ENCODE measurements at places on chromosomes 2 and 18.

DNA sequence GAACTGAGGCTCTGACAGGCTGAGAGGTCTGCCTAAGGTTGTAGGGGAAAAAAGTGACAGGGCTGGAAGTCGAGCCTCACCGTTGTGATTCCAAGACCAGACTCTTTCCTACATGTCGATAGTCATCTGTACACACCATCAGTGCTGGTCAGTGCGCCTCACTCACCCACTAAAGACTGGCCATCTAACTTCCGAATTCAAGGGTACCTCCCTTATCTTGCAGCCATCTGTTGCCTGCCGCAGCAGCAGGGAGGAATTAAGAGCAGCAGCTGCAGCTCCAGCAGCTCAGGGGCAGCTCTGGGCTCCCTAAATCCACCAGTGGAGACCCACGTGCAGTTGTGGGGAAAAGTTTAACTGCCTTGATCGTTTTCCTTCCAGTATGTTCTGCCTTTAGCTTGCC is 32.6 kb upstream of the GPR39 start:
- no peak for DNase-seq

DNA sequence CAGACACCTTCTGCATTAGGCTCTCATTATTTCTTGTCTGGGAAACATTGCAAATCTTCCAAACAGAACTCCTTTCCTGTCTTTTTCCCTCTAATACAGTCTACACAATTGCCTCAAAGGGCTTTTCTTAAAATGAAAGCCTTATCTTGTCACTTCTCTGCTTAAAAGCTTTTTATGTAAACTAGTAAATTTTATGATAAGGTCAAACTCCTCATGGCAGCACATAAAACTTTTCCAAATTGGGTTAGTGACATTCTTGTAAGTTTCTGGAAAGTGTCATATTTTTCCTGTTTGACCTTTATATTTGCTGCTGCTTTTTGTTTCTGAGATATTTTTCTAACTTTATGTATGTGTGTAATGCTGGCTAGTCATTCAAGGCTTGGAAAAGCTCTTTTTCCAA is 261.4 kb upstream of the KLHL14 start:
- DNase-seq: no peak

DNA sequence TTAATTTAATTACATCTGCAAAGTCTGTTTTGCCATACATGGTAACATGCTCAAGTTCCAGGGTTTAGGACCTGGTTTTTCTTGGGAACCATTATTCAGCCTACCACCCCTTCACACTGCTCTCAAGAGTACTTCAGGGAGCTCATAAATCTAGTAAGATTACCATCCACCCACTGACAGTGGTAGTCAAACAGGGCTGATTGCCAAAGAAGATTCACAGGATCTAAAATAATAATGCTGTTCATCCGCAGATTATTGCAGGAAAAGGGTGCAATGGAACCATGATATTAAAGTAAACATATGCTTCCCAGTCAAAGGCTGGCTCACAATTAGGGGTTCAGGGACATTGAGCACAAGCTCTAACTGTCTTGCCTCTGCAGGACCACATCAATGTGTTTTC is 148.0 kb upstream of the CYRIA start:
- no peak for DNase-seq

DNA sequence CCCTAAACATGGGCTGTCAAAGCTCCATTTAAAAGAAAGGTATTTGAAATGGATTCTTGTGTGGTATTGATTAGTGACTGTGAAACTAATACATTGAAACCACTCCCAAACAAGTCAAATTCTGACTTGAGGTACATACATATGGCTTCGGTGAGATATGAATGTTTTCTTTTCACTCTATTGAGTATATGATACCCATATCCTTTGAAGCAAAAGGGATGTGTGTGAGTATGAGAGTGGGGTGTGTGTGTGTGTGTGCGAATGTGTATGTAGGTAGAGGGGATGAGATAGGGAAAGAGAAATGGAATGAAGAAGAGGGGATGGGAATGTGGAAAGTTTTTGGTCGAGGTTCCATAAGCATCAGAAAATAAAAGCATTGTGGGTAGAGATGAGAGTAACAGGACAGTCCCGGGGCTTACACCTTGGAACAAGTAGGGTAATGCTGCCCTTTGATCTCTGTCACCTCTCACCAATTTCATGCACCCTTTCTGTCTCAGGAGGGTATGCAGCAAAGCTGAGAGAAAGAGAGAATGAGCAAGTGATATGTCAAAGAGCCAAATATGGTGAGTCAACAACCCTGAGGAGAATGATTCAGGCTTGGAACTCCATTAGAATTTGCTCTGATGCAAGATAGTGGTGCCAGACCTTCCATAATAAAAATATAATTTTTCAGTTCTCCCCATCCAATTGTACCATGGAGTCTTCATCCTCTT is 64.0 kb upstream of the ZEB2 start:
- DNase-seq: no peak

- no peak for DNase-seq
These were observed 74.8 kb downstream of the CDK15 start for GRCh38 chr2:201880993-201881611.

DNA sequence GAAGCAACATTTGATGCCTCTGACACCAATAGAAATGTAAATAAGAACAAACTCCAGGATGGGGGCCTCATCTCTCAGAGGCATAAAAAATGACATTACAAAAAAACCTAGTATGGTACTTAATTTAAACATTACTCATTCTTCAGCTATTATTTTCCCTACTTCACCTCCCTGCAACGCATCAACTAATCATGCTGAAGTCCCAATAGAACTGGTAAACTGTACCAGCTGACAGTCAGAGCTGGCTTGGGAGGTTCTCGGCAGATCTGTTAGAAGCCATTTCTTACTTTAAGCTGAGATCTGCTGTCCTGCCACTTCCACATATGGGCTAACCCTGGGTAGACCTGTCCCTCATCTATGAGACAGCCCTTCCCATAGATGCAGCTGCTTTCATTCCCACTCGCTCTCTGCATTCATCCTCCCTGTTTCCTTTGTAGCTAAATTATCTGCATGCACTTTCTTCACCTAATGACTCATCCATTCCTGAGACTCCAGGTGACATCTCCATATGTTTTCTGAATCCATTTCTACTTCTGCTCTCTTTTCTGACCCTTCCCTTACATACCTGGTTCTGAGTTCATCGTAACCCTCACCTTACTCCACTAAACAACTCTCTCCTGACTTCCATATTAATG is 108.1 kb downstream of the AOX1 start:
- no peak for DNase-seq

- no peak for DNase-seq
These were observed 174.5 kb upstream of the PKDCC start for GRCh38 chr2:41873102-41874031.

- no peak for DNase-seq
These were observed 15.5 kb downstream of the COLEC11 start for GRCh38 chr2:3610415-3610814.

- peak; percentile 75 for DNase-seq
These were observed 5.5 kb downstream of the SLC11A1 start for GRCh38 chr2:218387369-218388194.

DNA sequence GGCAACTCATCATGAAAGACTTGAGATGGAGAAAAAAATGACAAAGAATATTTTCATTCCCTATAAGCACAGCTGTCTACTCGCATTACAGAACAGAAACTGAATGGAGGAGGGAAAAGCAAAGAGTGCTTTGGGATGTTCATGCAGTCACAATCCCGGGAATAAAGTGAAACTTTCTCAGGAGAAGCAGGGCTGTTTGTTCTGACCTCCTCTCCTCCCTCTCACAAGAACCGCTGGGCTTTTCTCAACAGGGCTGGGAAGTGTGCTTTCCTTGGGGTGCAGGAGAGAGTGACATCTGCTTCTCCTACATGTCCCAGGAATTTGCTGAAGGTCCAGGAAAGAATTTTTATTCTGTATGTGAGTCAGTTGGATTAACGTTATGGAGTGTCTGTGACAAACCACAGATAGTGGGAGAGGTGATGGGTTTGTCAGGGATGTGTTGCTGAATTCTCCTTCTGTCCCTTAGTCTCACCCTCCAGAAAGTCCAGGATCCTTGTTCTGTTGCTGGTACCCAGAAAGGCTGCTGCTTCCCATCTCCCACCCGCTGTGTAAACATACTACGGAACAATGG is 125.6 kb downstream of the HRH4 start:
- DNase-seq: no peak

DNA sequence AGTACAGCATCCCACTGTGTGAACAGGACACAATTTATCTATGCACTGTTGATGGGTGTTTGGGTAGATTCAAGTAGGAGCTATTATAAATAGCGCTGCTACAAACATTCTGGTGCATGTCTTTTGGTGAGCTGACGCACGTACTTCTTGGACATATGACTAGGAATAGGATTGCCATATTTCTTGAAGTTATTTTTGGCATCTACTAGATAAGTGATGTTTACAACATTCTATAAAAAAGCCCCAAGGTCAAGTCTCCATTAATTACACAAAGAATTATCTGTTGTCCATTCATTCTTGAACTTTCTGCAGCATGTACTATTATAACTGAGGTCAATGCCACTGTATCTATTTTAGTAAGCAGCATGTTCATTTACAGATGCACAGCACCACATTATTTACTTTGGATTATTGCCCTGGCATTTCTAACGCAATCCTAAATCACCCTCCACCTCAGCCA is 225.5 kb upstream of the TMEM200C start:
- DNase-seq: no peak

GRCh38 chr18:23369266-23369665 is 83.8 kb upstream of the RIOK3 start:
- DNase-seq: no peak

DNA sequence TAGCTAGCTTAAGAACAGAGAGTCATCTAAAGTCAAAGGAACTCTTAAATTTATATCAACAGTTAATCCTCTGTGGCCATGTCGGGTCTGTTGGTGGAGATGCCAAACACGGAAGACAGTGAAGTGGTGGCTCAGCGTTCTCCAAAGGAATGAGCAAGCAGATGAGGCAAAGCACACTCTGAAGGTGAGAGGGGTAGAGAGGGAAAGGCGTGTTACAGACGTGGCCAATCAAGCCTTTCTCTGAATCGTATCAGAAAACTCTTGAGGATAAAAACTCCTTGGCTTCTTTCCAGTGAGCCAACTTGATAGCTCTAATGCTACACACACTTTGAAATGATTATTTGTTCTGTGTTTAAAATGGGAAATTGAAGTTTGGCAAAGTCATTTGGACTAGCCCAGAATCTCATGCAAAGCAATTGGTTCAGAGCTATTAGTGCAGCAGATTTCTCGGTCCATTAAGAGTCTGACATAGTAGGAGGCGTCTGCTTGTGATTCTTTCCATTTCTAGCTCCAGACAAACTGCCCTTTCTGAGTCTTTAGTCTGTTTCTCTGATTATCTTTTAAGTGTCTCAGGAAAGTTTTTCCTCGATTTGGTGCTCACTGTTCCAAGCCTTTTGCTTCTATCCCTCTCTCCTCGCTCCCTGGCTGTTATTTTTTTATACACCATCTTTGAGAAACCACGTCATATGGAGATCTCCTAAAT is 57.5 kb upstream of the CPO start:
- peak; percentile 82 for DNase-seq

GRCh38 chr2:54968561-54969218 is 81.6 kb downstream of the RTN4 start:
- no peak for DNase-seq

GRCh38 chr2:15708865-15709820 is 117.5 kb downstream of the DDX1 start:
- DNase-seq: no peak

GRCh38 chr2:231590614-231591013 is 2.0 kb upstream of the TEX44 start:
- no peak for DNase-seq

- DNase-seq: no peak
These were observed 1238.4 kb downstream of the LRP1B start for GRCh38 chr2:140892436-140892835.

DNA sequence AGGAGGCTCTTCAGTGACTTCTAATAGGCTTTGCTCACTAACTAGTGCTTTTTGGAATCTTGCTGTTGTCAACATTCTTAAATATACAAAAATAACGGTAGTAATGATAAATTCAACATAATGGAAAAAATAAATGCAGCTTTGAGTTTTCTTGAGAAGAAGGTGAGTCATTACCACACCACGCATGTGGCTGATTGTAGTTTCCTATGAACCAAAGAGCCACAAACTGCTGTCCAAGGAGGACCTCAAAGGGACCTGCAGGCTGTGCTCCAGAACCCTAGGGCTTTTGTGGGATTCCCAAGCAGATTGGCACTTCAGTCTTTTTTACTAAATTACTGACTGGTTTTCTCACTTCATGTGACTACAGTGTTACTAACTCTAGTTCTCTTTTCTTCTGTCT is 66.7 kb downstream of the TPGS2 start:
- no peak for DNase-seq

DNA sequence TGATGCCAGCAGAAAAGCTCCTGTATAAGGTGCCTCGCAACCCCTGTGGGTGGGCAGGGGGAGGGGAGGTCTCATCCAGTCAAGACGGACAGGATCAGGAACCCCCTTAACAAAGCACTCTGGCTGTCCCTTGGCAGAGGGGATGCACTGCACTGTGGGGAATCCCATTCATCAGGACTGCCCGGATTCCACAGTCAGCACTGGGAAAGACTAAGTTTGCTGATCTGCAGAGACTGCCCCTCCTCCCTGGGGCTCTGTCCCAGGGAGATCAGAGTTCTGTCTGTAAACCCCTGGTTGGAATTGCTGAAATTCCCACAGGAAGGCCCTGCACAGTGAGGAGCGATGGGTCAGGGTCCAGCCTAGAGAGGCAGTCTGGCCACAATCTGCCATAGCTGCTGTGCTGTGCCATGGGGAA is 149.5 kb upstream of the RBBP8 start:
- DNase-seq: no peak

DNA sequence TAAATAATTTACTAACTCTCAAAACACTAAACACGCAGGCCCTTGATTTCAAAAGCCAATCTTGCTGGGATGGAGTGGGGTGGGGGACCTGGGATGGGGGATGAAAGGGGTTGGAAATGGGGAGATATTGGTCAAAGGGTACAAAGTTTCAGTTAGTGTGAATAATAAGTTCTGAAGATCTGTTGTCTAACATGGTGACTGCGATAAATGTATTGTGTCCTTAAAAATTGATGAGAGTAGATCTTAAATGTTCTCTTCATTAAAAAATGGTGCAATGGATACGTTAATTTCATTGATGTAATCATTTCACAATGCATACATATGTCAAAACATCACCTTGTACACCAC is 505 bp upstream of the ACYP2 start:
- DNase-seq: no peak

GRCh38 chr2:197993830-197994229 is 189.4 kb downstream of the PLCL1 start:
- DNase-seq: no peak

DNA sequence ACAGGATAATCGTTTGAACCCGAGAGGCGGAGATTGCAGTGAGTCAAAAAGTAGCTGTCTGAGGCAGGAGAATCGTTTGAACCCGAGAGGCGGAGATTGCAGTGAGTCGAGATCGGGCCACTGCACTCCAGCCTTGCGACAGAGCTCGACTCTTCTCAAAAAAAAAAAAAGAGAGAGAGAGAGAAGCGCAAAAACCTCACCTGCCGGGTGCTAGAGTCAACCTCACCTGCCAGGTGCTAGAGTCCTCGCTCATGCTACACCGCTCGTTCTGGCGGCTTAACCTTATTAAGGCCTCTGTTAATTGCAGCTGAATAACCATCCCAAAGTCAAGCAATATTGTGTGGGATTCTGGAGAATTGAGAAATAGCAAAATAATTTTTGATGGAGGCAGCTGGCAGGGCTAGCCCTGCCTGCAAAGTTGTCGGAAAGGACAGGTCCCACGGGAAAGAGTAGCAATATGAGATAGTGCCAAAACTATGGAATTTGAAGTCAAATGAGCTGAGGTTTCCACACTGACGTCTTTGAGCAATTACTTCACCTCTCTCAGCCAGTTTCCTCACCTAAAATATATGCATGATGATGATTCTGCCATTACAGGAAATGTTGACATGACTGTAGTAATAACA is 644 bp upstream of the DYM start:
- DNase-seq: peak; percentile 57
